ENCODE measurements at places on chromosomes 2 and 18.
A peak's percentile ranks its signal among the peaks of the same experiment; 100 is the strongest.

DNA sequence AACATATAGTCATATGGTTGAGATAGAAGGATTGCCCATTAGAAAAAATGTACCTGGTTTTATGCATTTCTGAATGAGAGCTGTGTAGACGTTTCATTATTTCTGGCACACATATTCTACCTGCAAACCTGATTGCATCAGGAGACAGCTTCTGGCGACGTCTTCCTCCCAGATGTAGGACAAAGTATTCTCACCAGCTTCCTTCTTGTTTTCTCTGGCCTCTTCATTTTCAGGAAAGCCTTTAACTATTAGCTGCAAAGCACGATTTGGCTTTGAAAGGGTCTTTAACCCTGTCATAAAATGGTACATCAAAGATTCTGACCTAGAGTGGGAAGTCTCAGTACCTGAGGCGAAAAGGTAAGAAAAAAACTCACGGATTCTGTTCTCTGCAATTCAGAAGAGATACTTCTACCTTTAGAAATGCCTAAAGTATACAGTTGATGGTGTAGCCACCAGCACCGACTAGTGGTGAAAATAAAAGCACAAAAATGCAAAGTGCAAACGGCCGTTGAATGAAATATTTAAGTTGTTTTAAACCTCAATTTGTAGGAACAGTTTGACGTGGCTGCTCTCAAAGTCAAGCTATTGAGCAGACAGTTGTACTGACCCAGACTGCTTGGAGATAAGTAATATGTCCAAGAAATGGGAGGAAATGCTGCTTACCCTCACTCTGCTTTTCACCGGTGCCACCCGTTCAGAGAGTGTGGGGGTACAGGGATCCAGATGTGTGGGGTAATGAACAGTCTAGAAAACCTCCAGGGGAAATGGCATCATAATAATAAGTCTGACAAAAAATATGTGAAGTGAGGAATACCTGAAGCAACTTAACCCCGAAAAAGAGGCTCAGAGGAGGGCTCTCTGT lies 20.2 kb downstream of the IL18RAP start:
- peak; percentile 12 for DNase-seq

- no peak for DNase-seq
Measured at GRCh38 chr2:24022975-24023575, 13.2 kb downstream of the MFSD2B start.

DNA sequence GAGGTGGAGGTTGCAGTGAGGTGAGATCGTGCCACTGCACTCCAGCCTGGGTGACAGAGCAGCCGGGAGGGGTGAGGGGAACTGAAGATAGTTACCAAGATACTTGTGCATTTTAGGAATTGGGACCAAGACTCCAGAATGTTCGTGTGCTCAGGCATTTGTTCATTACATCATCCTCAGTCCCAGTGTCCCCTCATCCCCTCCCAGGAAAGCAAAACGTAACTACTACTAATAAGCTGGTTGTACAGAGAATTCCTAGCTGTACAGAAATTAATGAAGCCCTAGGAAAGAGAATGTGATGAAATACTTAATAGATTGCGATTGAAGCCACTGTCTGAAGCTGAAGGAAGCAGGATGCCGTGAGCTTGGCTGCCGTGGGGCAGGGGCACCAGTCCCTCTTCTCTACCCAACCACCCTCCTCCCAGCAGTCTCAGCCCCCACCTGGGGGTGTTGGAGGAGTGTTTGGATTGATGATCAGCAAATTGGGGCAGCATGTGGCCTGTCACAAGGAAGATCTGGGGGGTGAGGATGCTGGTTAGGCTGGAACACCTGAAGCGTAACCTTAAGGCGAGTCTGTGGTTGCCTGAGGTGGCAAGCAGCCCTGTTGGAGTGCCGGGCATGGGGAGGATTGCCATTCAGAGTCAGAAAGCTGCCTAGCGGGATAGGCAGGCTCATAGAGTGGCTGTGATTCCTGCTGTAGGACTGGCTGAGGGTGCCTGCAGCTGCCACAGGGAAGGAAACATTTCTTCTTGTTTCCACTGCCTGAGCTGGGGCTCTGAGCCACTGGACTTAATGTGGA lies 140.9 kb downstream of the SH3RF3 start:
- DNase-seq: no peak

DNA sequence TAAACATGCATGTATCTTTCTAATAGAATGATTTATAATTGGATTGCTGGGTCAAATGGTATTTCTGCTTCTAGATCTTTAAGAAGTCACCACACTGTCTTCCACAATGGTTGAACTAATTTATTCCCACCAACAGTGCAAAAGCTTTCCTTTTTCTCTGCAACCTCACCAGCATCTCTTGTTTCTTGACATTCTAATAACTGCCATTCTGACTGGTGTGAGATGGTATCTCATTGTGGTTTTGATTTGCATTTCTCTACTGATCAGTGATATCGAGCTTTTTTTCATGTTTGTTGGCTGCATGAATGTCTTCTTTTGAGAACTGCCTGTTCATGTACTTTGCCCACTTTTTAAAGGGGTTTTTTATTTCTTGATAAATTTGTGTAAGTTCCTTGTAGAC lies 182.5 kb downstream of the ANKRD44 start:
- no peak for DNase-seq

DNA sequence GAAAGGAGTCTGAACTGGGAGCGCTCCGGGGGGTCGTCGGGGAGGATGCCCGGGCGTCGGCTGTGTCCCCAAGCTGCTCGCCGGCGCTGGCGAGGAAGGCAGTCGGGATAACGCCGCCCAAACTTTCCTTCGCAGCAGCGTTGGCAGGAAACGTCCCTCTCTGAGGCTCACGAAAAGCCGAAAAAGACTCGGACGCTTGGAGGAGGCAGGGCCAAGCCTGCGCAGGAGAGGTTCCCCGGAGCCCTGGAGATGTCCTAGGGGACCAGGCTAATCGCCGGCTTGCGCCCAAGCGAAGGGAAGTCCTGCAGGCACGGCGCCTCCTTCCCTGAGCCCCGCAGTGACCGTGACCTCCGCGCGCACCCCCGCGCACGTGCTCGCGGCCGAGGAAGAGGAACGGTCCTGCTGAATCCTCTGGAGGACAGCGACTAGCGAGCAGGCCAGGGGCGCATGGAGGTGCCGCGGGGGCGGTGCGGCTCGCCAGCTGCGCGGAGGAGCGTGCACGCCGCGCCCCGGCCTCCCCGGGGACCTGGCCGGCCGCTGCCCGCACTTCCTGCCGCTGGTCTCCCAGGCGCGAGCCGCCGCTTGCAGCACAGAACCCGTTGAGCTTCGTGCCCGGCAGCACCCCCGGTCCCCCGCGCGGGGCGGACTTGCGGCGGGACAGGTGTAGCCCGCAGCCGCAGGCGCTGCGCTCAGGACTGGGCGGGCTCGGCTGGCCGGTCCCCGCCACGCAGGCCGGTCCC lies at the start of gene SH3RF3:
Gene SH3RF3, plus strand, starts transcription at position 590 of the 740 bp plus-strand sequence.
- no peak for DNase-seq

DNA sequence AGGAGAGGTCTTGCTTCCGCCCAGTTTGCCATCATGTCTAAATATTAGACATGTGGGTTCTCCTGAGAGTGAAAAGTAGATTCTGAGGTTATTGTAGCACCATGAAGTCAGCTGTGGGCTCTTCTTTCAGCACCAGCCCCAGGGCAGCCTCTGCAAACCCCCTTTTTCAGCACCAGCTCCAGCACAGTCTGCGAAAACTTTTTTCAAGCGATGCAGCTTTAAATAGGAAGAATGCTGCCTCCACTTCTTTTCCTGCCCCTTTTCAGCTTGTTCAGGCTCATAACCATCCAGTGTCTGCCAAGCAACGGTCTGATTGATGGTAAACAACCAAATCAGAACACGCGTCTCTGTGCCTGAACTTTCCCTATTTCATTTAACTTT lies at the start of gene COL5A2:
Gene COL5A2, minus strand, starts transcription at position 192 of the 381 bp plus-strand sequence. Its CDS starts 157 bp downstream, at position 35.
- no peak for DNase-seq

DNA sequence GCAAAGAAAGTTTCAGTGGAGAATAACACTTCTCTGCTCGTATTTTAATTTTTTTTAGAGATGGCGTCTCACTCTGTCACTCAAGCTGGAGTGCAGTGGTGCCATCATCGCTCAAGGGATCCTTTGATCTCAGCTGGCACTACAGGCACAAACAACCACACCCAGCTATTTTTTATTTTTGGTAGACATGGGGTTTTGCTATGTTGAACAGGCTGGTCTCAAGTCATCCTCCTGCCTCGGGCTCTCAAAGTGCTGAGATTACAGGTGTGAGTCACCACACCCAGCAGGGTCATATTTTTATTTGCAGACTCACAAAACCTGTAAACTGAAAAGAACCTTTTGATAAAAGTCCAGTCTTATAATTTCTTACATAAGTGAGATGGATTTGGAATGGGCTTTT lies 2.6 kb downstream of the TRAK2 start:
- DNase-seq: no peak

DNA sequence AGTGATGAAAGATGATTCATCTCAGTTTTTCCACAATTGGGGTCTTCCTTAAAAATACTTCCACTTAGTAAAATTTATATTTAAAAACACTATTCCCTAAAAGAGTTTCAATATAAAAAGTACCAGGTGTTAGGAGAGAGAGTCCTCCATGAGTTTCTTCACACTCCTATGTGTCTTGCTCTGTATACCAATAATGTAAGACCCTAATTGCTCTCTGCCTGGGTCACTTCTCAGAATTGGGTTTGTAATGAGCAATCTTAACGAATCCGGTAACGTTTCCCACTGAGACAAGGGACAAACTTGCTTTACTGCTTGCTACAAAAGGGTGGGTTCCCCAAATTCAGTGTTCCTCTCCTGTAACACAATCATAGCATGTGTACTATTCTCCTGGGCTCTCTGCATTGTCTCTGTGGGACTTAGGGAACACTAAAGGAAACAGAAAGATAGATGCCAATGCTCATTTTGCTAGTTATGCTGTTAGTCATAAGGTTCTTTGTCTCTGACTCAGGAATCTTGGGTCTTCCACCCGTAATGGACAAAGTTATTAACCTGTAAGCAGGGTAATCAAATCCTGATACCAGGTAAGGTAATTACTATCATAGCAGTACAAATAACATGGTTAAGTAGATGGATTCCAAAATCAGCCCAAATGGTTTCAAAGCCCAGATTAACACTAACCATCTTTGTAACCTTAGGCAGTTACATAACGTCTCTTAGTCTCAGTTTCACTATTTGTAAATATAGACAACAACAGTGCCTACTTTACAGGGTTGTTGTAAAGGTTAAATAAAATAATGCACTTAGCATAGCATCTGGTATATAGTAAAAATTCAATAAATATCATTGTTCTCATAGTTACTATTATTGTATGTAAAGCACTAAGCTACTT lies 46.3 kb downstream of the ITSN2 start:
- DNase-seq: no peak

DNA sequence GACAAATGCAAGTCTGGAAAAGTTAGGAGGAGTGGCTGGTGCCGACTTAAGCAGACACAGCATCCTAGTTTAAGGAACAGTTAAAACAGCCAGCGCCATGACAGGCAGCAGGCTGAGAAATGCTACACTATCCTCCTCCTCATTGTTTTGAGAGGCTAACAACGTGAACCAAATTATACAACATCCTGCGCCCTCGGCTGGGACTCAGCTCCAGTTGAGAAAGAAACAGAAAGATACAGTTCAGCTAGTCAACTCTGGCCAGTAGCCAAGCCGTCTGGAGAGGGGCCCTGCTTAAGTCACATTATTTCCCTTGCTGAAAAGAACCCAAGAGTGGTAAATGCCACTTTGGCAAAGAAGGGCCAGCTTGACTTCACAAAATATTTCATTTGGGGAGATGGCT lies 90.2 kb downstream of the BCL11A start:
- DNase-seq: no peak

DNA sequence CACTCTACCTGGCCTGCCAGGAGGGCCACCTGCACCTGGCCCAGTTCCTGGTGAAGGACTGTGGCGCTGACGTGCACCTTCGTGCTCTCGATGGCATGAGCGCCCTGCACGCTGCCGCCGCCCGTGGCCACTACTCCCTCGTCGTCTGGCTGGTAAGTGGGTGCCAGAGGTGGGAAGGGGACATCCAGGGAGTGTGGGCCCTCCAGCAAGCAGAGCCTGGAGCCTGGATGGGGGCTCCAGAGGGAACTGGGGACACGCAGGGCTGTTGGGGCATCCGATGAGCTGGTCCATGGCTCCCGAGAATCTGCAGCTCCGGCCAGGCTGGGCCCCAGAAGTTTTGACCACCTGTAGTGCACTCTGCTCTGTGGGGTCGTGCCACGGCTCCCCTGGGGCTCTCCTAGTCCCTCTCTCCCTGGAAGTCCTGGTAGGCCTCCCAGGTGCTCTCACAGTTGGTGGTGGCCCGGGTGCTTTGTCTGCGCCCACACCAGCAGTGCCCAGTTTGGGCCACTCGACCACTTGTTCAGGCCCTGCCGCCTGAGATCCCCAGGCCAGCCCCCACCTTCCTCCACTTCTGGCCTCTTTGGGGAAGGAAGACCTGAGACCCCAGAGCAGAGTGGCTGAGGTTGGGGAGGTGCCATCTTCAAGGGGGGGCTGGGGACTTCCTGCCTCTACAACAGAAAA lies 4.7 kb downstream of the ESPNL start:
- DNase-seq: no peak

- no peak for DNase-seq
Measured at GRCh38 chr2:181698223-181698622, 17.9 kb upstream of the NEUROD1 start.

DNA sequence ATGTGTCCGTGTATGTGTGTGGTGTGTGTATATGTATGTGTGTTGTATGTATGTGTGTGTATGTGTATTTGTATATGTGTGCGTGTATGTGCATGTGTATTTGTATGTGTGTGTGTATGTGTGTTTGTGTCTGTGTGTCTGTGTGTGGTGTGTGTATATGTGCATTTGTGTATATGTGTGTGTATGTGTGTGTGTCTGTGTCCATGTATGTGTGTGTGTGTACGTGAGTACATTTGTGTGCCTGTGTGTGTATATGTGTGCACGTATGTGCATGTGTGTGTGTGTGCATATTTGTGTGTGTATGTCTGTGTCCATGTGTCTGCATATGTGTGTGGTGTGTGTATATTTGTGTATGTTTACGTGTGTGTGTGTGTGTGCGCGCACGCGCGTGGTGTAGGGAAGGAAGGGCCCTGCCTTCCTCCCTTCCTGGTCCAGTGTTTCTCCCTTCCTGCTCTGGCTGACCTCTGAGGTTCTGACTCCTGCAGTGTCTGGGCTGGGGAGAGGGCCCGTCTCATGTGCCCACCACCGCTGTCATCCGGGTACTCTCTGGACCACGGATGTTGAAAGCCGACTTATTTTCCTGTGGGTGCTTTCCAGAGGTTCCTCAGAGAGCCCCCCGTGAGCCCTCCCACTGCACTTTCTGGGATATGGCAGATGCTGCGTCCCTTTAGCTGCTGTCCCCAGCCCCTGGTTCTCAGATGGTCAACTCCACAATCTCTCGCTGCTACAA lies 209.5 kb downstream of the DYSF start:
- no peak for DNase-seq

GRCh38 chr2:37080266-37080665 lies 3.9 kb downstream of the HEATR5B start:
- DNase-seq: no peak

GRCh38 chr2:39377226-39377939 lies 59.7 kb downstream of the MAP4K3 start:
- no peak for DNase-seq

GRCh38 chr2:177363332-177363731 lies 29.2 kb upstream of the AGPS start:
- no peak for DNase-seq

Data from Jurkat, Clone E6-1 (cell line).